IMR-90 (cell line): ENCODE measurements at places on chromosomes 4 and X. TPM values are rescaled to one million over a fixed set of nuclear protein-coding genes. Genes with fewer than 3 reads are reported as not detected.

- no peak for DNase-seq
Measured at GRCh38 chr4:150641612-150642011, 59.7 kb downstream of the MAB21L2 start.

DNA sequence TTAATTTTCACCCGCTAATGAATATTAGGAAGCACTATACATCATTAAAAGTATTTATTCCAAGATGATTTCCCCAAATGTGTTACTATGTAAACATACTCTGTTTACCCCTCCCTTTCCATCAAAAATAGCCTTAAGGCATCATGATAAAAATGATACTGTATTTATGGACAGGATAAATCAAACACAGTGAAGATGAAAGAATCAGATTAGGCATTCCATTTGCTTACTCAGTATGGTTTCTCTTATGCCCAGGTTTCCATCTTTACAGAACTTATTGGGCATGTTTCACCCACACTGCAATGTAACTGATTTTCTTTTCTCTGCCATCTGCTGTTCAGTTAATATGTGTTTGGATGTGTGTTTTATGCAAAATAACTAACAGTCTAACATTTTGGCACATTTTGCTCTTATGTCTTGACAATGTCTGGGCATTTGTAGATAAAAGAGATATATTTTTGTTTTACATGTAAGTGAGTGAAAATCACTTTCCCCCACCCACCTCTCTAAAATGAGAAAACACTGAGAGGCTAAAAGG is 445.2 kb downstream of the RPA4 start:
- no peak for DNase-seq

DNA sequence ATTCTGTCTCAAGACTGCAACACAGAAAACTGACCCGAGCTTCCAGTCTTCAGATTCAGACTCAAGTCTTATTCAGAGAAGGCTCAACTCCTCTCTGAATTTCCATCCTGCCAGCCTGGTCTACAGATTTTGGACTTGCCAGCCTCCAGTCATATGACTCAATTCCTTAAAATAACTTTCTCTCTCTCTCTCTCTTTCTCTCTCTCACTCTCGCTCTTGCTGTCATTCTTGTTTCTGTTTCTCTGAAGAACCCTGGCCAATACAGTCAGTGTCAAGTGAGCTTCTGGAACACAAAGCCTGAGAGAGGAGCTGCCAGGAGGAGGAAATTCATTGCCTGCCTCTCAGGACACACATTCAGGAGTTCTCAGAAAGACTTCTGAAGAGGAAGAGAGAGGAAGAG is 154.9 kb downstream of the PARM1 start:
- no peak for DNase-seq

GRCh38 chr4:120843849-120844527 is 78.5 kb downstream of the PRDM5 start:
- no peak for DNase-seq

- DNase-seq = peak; percentile 57
Measured at GRCh38 chr4:142547974-142548373, 298.1 kb downstream of the INPP4B start.

PABPC1L2B gene
- not detected in 2 replicates for total RNA-seq

DNA sequence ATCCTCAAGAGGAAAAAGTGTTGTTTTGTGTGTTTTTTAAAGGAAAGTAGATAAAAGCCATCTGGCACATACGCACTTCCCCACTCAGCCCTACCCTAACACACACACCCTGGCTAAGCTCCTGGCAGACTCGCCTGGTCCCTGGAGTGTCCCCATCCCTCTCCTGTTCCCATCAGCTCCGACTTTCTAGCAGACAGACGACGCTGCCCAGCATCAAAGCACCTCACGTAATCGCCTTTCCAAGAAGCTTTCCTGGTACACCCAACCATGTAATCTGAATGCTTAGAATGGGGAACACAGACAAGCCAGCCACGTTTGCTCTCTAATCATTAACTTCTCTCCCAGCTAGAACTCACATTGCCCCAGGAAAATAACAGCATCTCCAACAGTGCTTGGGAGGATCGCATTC is 116.2 kb downstream of the AFAP1 start:
- DNase-seq = no peak

DNA sequence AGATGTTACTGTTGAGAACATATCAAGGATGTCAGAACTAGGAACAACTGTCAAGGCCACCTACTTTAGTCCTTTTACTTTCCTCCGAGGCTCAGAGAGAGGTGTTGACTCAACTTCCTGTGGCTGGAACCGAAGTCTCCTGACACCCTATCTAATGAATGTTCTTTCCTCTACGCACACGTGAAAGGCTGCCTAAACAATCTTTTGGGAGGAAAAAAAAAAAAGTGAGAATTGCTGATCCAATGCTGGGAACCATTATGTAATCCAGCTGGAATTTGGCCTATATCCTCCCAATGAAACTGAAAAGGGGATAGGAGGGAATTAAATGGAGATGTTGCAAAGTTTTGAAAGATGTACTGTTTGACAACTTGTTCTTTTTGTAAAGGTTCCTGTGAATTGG is 8.3 kb upstream of the MAP7D3 start:
- DNase-seq = peak; percentile 68

DNA sequence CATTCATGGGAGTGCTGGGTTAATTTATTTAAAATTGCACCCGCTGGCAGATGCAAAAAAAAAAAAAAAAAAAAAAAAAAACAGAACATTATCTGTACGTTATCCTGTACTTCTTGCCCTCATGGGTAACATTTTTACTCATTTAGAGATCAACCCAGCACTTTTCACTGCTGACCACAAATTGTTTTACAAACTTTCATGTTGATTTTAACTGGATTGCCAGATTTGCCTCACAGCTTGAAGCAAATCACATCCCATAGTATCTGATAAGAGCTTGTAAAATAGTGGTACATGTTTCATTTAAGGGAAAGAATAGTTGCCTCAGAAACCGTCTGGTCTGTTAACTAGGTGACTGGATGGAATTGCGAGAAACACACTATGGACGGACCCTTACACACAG is 640.8 kb downstream of the TRIML1 start:
- DNase-seq = no peak
